Activated T-helper 1 cell treated with anti-CD3 and anti-CD28 coated beads, Interleukin-12 subunit alpha, Interleukin-12 subunit beta, Interleukin-2, Interleukin-4 antibody, amounts not matched to agents 30 ng/mL and 10 ng/mL and 1 ng/mL, durations not matched to agents 14 hours and 24 hours and 36 hours (primary cell): ENCODE measurements at places on chromosomes 3 and 15.

GRCh38 chr3:23324745-23325144 lies 121.6 kb downstream of the UBE2E2 start:
- peaks cover 12% of the 10 kb centered on the region for H3K4me1 ChIP-seq
- no peak overlapping the region for H3K4me3 ChIP-seq
- H3K27me3 ChIP-seq: no peaks in the 10 kb centered on the region
- H3K27ac ChIP-seq: no peak overlapping the region

GRCh38 chr3:59872128-59872527 lies 822.3 kb upstream of the CFAP20DC start:
- peak overlapping the region; percentile 20 for H3K27ac ChIP-seq
- no peaks in the 10 kb centered on the region for H3K27me3 ChIP-seq
- H3K36me3 ChIP-seq: peaks cover 42% of the 10 kb centered on the region
- H3K4me1 ChIP-seq: peaks cover 45% of the 10 kb centered on the region
- no peak overlapping the region for H3K4me3 ChIP-seq

DNA sequence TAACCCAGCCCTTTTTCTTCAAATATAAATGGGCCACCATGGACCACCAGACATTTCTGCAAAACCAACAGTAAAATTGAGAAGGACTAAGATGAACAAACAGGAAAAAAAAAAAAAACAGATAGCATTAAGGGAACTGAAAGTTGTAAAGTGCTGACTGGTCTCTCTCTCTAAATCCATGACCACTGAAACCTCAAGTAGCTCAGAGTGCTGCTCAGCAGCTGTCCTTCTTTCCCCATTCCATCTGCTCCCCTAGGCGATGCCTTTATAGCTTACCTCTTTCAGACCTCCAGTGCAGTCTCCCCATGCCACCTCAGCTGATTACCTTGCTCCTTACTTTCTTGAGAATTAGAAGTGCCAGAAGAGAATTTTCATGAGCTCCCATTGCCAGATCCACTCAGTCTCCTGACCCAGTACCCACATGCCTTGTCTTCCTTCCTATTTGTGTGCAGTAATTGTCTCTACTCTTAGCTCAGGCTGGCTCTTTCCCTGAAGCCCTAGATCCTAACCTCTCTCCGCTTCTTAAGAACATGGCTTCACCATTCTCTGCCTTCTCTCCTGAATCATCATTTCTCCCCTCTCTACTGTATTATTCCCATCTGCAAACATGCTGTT lies 23.9 kb upstream of the XIRP1 start:
- DNase-seq: no peak
- H3K36me3 ChIP-seq: peaks cover 6% of the 10 kb centered on the region
- H3K27me3 ChIP-seq: peaks cover 37% of the 10 kb centered on the region
- H3K4me3 ChIP-seq: no peak overlapping the region
- no peak overlapping the region for H3K27ac ChIP-seq

DNA sequence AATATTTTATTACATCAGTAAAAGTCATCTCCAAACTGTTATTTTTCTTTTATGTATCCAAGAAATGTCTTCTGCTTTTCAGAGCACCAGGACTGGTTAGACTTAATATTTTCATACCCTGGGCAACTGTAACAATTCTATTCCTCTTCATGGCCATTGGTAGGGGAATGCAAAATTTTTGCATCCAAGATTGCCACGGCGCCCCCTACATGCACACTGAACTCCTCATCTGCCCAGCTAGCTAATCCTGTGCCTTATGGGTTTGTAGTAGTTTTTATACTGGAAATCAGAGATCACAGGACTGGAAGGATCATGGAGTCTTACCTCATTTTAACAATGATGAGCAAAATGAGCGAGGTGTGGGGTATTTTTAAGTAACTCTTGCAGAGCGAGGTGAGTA lies 74.2 kb downstream of the CRTC3 start:
- H3K4me1 ChIP-seq: peaks cover 49% of the 10 kb centered on the region
- H3K4me3 ChIP-seq: no peak overlapping the region
- H3K36me3 ChIP-seq: peaks cover 40% of the 10 kb centered on the region
- H3K27ac ChIP-seq: peak overlapping the region; percentile 67
- DNase-seq: peak; percentile 28
- H3K27me3 ChIP-seq: no peaks in the 10 kb centered on the region

GRCh38 chr3:171935261-171936123 lies 92.3 kb downstream of the TMEM212 start:
- H3K27ac ChIP-seq: no peak overlapping the region
- DNase-seq: no peak
- no peak overlapping the region for H3K4me3 ChIP-seq
- H3K27me3 ChIP-seq: no peaks in the 10 kb centered on the region
- H3K36me3 ChIP-seq: no peaks in the 10 kb centered on the region

- no peak overlapping the region for H3K4me3 ChIP-seq
- H3K27me3 ChIP-seq: no peaks in the 10 kb centered on the region
- DNase-seq: no peak
- peaks cover 20% of the 10 kb centered on the region for H3K36me3 ChIP-seq
- peak overlapping the region; percentile 55 for H3K27ac ChIP-seq
Observed at GRCh38 chr15:82165948-82166376, 96.6 kb downstream of the EFL1 start.

GRCh38 chr15:98402486-98402885 lies 245.9 kb upstream of the IGF1R start:
- no peaks in the 10 kb centered on the region for H3K4me1 ChIP-seq
- H3K27me3 ChIP-seq: no peaks in the 10 kb centered on the region
- no peak overlapping the region for H3K4me3 ChIP-seq
- no peak overlapping the region for H3K27ac ChIP-seq

DNA sequence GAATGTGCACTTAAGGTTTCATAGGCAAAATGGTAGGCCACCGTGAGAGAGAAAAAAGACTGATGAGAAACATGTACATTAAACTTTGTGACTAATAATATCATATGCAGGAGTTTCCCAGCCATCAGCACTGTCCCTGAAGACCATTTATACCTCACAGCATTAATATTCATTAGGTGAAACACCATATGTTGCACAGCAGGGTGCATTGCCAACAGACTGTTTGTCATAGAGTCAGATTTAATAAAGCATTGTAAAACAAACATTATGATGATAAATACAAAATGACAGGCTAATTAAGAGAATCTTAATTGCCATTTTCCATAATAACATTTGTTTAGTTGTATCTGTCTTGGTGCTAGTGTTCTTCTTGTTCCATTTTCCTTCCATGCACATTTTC lies 578.3 kb downstream of the EPHA3 start:
- no peaks in the 10 kb centered on the region for H3K4me1 ChIP-seq
- H3K27ac ChIP-seq: no peak overlapping the region
- H3K27me3 ChIP-seq: no peaks in the 10 kb centered on the region

DNA sequence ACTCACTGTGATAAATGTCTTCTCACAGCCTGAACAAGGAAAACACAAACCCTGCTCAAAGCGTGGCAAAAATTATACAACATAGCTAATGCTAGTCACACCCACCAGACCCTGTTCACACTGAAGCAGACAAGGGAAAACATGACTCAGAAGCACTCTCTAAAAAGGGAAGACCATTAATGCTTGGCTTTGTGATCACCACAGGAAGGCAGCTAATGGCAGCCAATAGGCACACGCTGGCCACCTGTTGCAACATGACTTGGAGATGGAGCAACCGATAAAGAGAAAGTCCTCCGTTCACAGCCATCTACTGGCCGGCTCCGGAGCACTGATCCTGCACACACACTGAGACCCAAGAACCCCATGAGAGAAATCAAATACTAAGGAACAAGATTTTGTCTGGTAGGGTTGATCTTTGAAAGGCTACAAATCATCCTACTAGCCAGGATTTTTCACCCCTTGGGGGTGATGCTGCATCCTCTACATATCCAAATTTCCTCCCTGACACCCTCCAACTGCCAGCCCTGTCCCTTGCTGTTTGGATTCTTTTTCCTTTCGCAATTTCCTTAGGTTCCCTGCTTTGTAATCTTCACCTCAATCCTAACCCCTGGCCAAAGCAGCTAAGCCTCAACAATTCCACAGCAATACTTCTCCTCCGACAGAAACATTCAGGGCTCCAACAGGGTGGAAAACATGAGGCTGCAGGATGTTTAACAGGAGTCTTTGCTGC lies 3.2 kb downstream of the ZXDC start:
- no peak overlapping the region for H3K27ac ChIP-seq
- peaks cover 44% of the 10 kb centered on the region for H3K36me3 ChIP-seq
- H3K4me1 ChIP-seq: peaks cover 46% of the 10 kb centered on the region
- H3K4me3 ChIP-seq: peak overlapping the region; percentile 93
- H3K27me3 ChIP-seq: no peaks in the 10 kb centered on the region
- no peak for DNase-seq
